Coronary artery (tissue), 2 donors: ENCODE measurements at places on chromosomes 2 and 18.

- no peak for DNase-seq
Observed at GRCh38 chr18:8478968-8479370, 130.3 kb upstream of the RAB12 start.

DNA sequence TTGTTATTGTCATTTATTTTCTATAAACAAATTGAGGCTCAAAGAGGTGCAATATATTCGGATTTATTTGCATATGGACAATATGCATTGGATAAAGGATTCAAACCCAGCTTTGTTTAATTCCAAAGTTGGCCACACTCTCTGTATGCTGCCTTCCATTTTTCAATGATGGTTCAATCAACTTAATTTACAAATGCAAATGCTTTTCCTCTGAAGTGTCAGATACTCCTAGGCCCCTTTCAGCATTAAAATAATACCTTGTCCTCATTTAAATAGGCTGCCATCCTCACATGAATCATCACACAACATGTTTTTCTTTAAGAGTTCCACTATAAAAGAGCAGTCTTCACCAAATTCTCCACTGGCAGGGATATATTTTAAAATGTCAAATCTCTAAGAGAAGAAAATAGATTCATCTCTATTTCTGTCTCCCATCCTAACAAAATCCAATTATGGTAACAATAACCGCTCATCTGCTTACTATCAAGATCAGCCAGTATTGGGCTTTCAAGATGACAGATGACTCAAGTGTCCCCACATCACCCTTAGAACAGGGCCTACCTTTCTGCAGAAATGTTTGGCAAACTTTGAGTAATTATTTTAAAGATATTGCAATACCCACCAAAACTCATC, 114.8 kb downstream of the SCG2 start:
- DNase-seq: no peak

GRCh38 chr18:13661779-13662256, 64.5 kb downstream of the FAM210A start:
- DNase-seq: no peak

DNA sequence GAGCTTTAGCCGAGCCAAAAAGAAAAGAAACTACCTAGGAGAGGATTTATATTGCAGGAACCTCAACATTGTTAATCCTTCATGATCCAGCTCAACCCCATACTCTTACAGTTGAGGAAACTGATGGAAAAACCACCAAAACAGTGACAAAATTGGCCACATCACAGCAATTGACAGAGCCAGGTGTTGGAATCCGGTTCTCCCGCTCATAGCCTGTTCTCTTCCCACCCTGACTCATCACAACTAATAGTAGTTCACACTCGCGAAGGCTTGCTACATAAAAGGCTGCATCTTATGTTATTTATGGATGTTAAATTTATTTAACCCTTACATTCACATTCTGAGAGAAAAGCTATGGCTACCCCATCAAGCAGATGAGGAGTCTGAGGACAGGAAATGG, 33.7 kb downstream of the SLC9A4 start:
- no peak for DNase-seq

GRCh38 chr2:241129086-241129871, 20.0 kb downstream of the PASK start:
- no peak for DNase-seq

- no peak for DNase-seq
Observed at GRCh38 chr2:118464546-118465265, 376.4 kb downstream of the INSIG2 start.

- DNase-seq: no peak
Observed at GRCh38 chr18:2967820-2968219, 45.1 kb downstream of the LPIN2 start.

GRCh38 chr18:31716362-31716761, 32.0 kb upstream of the B4GALT6 start:
- no peak for DNase-seq

DNA sequence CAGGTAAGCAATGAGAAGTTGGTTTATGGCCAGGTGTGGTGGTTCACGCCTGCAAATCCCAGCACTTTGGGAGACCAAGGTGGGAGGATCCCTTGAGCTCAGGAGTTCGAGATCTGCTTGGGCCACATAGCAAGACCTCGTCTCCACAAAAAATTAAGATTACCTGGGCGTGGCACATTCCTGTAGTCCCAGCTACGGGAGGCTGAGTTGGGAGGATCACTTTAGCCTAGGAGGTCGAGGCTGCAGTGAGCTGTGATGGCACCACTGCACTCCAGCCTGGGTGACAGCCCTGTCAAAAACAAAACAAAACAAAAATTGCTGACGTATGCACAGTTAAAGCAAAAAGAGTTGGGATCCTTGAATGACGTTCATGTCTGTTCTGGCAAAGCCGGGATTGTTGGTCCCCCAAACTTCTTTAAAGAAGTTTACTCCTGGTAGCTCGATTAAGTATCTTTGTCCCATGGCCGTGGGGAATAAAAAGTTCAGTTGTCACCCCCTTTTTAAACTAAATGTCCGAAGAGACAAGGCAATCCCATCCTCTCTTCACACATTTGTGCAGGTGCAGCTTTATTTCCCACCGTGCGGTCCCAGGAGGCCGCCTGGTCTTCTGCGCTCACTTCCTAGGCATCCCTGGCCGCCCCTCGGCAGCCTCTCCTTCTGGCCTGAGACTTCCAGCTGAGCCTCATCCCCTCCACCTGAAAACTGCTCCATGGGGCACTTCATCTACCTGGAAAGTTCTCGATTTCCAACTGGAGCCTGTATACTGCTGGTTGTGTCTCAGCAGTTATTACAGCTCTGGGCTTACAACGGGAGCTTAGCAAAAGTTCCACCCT, 762 bp upstream of the SPOPL start:
- no peak for DNase-seq

DNA sequence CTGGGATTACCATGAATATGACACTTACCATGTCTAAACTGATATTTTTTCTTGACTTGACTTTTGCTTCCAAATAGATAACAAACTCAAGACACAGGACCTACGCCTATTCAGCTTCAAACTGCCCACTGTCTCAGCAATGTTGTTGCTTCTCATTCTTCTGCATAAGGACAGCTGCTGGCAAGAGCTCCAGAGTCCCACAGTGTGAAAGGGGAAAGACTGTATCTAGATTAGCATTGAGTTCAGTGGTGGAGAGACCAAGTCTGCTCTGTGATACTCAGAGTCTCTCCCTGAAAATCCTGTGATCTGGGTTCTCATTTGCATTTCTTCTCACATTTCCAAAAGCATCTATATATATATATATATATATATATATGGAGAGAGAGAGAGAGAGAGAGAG, 247.9 kb upstream of the NT5C1B start:
- no peak for DNase-seq
